ENCODE measurements at places on chromosomes 1 and 21.

GRCh38 chr1:84361796-84362195 is 36.5 kb upstream of the DNASE2B start:
- no peak for DNase-seq

GRCh38 chr1:46137916-46138315 is 5.5 kb upstream of the PIK3R3 start:
- no peak for DNase-seq

- DNase-seq: no peak
Observed at GRCh38 chr1:187933562-187934419, 1105.0 kb downstream of the PLA2G4A start.

DNA sequence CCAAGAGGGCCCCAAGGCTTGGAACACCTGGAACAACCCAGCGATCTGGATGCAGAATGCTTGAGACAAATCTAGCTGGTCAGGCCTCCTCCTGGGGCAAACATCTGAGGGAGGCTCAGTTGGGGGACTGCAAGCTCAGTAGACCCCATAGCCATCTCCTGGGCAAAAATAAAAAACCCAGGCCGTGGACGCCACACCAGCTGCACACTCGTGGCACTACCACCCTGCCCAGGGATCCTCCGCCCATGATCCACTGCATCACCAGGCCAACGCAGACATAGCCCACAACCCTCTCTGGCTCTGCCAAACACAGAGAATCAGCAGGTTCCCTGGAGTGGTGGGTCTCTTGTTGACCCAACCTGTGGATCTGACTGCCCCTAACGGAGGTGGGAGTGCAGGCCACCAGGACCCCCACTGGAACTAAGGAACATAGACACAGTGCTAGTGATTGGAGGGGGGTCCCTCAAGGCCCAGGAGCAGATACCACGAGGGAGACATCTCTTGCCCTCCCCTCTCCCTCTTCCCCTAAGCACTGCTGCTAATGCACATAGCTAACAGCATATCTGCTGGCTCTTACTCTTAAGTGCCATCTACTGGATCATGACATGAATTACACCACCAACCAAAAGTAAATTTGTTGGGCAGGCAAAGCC is 147.2 kb downstream of the CHD1L start:
- peak; percentile 33 for DNase-seq

GRCh38 chr1:27658951-27659496 is 13.0 kb downstream of the IFI6 start:
- DNase-seq: peak; percentile 27

DNA sequence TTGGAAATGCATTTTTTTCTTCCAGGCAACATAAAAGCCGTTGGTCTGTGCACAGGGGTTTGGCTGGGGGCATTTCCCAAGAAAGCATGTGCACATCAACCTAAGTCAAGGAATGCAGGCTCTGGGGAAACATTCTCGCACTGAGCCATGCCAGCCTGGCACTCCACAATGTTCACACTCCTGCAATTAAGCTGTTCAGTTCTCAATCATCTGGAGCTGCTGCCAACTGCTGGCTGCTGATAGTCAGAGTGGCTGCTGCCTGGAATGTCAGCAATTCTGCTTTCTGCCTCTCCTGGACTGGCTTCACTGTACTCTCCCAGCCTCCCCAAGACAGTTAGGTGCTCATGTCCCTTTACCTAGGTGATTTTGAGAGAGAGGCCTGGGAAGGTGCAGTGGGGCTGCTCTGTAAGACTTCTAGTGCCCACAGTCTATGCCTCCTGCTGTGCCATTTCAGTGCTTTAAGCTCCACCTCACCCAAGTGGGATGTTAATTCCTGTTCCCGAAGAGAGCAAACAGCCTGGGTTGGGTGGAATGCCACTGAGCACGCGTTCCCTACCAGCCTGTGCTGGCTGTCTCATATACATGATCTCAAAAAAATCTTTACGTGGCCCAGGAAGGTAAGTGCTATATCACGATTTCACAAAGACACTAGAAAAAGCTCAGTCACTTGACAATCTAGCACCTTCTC is 131.7 kb downstream of the BRINP2 start:
- DNase-seq: no peak

DNA sequence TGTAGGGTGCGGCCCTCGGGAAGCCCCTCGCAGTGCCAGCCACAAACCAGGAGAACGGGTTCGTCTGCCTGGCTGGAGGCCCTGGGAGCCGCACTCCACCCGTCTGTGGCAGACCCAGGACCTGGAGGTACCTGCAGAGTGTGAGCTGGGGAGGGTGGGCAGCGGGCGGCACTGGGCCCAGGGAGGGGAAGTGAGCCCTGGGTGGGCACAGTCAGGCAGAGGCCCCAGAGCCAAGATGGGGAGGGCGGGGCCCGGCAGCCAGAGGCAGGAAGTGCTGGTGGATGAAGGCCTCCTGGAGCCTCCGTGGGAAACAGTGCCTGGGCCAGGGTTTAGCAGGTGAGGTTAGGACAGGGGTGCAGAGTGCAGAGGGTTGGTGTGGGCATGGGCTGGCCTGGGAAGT is 4.0 kb upstream of the PEX10 start:
- DNase-seq: no peak

DNA sequence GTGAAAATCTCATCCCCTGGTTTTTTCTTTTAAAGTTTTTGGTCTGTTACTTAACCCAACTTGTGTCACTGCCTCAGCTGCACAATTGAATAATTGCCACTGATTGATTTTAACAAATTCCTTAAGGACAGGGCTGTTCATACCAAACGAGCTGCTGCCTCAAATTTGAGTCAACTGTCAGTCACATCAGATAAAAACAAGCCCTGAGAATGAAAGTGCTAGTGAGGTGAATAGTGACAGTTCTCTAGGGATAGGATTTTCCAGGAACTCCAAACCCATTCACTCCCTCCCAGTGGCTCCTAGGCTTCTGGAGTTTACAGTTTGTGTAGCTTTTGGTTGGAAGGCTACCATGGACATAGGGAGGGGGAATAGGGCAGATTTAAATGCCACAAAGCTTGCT is 79.4 kb downstream of the SAMSN1 start:
- DNase-seq: no peak

DNA sequence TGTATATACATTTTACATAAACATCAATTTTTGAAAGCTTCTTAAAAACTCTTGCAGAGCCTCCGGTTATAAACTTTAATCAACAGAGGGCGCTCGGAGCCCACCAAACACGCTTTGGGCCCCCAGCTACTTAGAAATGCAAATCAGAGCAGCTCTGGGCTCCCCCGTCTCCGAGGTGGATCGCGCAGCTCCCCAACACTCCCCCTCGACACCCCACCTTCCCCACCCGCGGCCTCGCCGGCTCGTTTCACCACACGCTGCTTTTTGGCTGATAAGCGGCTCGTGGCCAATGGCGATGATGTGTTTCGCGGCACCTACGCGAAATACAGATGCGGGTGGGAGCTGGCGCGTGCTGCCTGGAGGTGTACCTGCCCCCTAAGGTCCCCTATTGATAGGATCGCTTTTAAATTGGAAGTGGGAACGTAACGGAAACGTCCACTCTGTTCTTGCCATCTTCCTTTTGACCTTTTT is 1.7 kb upstream of the KIF26B start:
- DNase-seq: peak; percentile 73

DNA sequence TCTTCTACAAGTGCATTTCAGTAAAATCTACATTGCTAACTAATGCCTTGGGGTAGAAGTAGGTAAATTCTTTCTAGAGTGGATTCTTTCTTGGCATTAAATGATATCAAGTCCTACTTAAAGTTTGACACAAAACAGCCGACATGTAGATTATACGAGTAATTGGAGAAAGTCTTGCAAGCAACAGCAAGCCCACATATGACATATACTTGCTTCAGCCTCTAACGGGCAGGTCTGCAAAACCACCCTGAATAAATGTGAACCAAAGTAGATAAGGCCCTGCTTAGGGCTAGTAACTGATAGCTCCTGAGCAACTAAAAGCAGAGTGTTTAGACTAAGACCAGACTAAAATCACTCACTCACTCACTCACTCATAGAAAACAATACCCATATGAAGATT is 203.2 kb downstream of the LTN1 start:
- no peak for DNase-seq

- DNase-seq: no peak
Observed at GRCh38 chr1:39144924-39145323, 59.6 kb upstream of the MACF1 start.

GRCh38 chr1:97739596-97740103 is 181.2 kb downstream of the DPYD start:
- DNase-seq: no peak

DNA sequence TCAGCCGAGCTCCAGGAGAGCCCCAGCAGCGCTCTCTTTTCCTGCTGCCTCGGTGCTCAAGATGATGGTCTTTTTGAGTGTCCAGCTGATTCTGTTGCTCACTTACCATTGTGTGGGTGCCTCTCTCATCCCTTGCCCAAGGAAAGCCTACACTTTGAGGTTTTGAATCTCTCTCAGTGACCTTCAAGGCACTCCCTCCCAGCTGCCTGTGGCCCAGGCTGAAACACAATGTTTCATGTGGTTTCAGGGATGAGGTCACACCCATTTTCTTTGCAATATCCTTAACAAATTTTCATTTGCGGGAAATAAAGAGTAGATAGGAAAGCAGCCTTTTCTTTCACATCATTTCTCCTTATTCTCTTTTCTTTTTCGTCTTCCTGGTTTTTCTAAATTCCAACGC is 12.6 kb upstream of the MRPS14 start:
- no peak for DNase-seq

DNA sequence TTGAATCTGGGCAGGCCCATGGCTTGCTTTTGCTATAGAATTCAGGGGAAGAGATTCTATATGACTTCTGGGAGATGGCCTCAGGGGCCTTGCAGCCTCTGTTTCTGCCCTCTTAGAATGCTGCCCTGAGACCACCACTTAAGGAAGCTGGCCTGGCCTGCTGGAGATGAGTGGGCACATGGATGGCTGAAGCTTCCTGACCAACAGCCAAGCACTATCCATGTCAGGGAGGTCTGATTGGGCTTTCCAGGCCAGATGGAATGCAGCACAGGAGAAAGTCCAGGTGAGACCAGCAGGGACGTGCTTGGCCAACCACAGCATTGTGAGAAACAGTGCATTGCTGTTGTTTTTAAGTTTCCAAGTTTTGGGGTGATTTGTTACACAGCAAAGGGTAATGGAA is 308.1 kb downstream of the PTPRU start:
- DNase-seq: no peak

DNA sequence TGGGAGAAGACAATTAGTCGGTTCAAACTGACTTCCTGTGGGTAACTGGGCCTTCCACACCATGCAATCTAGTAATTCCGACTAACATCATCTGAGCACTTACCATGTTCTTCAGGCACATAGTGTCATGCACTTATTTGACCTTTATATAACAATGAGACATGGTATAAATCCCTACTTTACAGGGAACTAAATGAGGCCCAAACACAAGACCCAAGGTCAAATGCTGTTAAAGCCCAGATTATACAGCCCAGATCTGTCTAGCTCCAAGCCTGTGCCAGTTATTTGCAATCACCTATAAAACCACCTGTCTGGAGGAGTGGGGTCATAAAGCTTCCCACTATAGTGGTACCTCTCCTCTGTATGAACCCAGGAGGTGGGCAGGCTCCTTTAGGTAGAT is 40.8 kb downstream of the JAK1 start:
- no peak for DNase-seq

- DNase-seq: no peak
Observed at GRCh38 chr1:19623523-19623922, 20.6 kb upstream of the NBL1 start.

DNA sequence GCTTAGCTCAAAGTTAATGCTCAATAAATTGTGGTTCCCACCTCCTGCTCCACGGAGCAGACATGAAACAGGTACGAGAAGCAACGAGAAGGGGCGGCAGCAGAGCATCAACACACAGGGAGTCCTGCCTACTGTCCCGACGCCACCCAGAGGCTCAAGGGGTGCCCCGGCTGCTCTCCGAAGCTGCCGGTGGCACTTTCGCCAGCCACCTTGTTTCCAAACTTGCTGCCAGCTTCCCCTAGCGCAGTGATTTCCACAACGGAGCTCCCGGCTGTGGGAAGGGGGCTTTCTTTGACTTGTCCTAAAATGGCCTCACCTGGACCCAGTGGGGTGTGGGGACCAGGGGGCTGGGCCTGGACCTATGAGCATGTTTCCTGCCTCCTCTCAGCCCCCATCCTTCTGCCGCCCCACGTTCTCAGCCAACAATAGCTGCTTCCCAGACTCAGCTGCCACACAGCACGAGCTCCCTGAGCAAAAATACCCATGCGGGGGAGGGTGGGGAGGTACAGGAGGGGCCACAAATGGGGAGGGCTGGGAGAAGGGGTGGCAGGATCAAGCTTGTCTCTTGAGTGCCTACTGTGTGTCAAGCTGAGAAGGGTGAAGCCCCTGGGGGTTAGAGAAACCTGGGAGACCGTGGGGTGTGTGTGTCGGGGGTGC is 35.6 kb upstream of the ECE1 start:
- DNase-seq: no peak

GRCh38 chr1:212614453-212615200 is 6.1 kb downstream of the ATF3 start:
- DNase-seq: no peak

DNA sequence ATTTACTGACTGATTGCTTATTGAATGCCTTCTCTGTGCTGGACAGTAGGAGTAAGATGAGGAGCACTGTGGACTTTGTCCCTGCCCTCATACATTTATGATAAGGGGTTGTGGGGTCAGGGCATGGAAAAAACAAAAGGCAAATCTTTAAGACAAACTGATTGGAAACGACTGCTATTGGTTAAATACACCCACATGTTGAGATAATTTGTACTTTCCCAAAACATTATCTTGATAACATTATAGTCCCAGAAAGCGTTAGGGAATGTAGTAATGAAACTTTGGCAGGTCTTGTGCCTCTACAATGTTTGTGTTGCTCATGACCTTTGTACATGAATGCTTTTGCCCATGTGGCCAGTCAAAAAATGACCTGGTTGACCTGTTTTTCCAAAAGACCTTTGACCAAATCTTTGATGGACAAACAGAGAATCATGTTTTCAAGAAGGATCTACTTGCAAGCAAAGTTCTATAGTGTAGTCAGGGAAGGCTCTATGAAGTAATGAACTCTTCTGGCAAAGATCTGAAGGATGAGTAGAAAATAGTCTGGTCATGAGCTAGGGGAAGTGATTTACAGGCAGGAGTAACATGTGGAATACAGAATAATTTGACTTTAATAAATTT is 50.9 kb downstream of the LEPR start:
- peak; percentile 32 for DNase-seq

DNA sequence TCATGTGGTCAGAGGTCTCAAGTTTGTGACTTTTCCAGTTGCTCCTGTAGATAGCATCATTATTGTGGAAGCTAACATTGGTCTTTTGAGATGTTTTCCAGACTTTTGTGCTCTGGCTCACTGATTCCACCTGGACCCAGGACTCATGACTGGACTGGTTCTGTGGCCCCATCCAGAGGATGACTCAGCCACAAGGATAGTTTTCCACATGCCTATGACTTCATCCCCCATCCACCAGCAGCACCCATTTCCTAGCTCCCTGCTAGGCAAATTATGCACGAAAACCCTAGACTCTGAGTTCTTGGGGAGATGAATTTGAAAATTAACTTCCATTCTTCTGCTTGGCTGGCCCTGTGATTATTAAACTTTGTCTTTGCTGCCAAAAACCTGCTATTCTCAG is 949.3 kb downstream of the MRPL39 start:
- no peak for DNase-seq

GRCh38 chr1:53913352-53914033 is 19.5 kb downstream of the DIO1 start:
- DNase-seq: no peak

Data from HuH-7 (cell line).